CD4-positive, alpha-beta T cell (primary cell): ENCODE measurements at places on chromosomes 12 and 14.

DNA sequence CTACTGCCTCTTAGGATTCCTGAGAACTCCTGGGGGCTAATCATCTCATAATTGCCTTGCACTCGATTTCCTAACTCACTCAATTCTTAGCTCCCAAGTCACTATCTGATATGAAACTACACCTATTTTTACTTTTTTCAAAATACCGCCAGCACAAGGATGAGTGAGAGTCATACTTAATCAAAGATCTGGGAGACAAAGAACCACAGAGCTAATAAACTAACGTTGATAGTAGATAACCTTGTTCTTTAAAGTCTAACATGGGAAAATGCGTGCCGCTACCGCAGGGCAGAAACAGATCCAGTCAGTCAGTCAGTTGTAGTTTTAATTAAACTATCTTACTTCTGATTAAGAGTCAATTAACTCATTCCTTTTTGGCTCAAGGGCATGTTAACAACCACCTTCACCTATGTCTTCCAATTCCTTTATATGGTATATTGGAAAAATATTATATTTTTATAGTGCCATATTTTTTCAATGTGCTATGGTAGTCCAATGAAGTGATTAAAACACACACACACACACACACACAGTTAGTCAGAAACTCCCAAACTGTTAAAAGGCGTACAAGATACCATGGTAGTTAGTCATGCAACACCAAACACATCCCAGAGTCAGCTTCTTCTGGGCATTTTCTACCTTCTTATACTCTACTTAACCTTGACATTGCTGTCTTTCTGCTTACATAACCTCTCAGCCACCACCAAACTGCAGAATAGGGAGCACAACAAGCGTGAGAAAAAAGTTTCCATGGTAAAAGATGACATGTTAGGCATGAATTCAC is 114.0 kb downstream of the KLHL28 start:
- no peak for DNase-seq

GRCh38 chr14:91080071-91080470 is 19.6 kb upstream of the RPS6KA5 start:
- no peak for DNase-seq

GRCh38 chr12:53736592-53736991 is 9.3 kb upstream of the CALCOCO1 start:
- DNase-seq = no peak

DNA sequence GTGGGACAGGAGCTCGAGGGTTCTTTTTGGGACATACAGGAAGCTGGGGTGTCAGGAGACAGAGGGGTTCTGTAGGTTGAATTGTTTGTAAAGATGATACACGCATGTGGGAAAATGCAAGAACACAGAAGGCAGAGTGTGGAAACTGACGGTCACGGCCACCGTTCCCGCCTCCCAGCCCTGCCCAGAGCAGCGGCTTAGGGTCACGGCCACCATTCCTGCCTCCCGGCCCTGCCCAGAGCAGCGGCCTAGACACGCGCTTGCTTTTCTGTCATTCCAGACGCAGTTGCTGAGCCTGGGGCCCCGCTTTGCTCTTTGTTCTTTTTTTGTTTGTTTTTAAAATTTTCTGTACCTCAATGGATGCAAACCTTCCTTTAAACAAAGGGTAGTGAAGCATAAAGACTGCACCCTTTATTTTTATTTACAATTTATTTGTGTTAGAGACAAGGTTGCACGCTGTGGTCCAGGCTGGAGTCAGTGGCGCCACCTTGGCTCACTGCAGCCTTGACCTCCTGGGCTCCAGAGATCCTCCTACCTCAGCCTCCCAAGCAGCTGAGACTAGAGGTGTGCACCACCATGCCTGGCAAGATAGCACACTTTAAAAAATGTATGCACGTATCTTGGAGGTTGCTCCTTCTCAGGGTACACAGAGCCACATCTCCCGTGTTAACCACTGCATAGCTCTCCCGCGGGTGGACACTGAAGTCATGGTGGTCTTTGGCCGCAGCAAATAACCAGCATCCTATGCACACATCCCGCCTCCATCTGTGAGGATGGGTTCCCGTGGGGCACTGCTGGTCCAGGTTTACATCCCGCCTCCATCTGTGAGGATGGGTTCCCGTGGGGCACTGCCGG is 142.3 kb downstream of the ADGRD1 start:
- no peak for DNase-seq

GRCh38 chr14:61950340-61950739 is 188.1 kb downstream of the SNAPC1 start:
- DNase-seq = no peak

DNA sequence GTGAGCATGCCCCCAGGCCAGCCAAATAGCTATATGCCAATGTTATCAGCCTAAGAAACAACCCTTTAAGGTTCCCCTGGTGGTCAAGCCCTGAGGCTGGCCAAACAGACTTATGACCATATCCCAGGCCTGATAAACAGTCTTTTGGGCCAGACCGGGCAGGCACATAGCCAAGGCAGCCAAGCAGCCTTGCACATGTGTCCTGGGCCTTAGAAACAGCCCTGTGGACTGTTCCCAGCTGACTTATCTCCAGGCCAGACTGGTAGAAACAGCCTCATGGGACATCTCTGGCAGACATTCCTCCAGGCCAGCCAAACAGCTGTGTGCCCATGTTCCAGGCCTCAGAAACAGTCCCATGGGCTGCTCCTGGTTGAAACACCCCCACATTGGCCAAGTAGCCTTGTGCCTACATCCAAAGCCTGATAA is 295.0 kb upstream of the MGAT4C start:
- DNase-seq = no peak
